Cortex of kidney (tissue), 1 donor: ENCODE measurements at places on chromosomes 5 and 9.

GRCh38 chr9:118023644-118024043 is 319.4 kb downstream of the TLR4 start:
- DNase-seq: no peak

GRCh38 chr5:73768-74502 is 18.0 kb upstream of the PLEKHG4B start:
- no peak for DNase-seq

DNA sequence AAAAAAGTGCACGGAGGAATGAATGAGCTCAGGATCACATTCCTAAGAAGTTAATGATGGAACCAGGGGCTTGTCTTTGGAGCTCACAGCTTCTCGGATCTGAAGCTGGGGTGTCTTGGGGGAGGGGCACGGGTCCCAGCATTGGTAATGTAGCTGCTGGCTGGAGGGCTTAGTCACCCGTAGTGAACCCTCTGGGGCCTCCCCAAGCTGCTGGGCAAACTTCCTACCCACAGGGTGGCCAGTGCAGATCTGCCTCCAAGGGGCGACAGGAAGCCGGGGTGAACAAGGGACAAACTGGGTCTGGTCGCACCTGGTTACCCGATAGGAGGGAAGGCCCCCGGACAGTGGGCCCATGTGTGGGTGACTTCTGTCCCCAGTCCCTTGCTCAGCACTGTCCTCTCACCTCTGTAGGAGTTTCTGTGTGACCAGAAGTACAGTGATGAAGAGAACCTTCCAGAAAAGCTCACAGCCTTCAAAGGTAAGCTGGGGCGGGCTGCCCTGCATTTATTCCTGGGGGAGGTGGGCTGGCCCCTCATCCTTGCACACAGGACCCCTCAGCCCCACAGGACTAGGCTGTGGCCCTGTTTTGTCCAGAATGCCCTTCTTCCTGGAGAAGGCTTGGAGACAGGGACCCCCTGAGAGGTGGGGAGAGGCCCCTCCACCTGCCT is 14.1 kb upstream of the NUP214 start:
- no peak for DNase-seq

GRCh38 chr5:54148858-54149257 is 161.5 kb downstream of the ARL15 start:
- no peak for DNase-seq

DNA sequence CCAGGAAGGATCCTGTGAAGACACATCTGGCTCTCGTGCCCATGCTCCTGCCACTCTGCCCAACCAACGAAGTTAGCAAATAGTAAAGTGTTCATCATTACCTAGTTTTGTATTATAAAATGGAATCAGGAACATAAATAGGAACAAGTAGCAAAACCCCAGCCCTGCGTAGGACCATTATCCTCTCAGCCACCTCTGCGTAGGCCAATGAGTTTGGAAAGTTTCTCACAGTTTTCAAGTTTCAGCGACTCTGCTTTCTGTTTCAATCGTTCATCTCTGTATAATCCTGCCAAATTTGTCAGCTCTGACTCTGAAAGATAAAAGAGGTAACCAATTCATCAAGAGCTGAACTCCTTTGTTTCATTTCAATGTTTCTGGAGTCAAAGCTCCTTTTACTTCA is 10.1 kb upstream of the SPATA24 start:
- DNase-seq: no peak

DNA sequence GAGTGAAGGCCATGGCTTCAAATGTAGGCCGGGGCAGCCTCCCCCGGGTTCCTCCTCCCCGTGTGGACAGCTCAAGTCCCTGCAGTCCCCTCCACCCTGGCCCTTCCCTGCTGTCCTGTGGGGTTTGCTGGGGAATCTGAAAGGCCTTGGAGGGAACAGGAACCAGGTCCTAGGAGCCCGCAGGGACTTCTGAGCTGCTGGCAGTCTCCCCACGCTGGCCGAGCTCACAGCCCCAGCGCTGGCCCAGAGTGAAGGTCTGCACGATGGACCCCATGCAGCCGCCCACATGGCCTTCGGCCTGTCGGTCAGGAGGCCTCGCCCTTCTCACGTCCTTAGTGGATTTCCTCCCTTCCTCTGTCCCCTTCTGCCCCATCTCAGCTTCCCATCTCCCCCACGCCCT is 25.7 kb upstream of the NOTCH1 start:
- DNase-seq: no peak

DNA sequence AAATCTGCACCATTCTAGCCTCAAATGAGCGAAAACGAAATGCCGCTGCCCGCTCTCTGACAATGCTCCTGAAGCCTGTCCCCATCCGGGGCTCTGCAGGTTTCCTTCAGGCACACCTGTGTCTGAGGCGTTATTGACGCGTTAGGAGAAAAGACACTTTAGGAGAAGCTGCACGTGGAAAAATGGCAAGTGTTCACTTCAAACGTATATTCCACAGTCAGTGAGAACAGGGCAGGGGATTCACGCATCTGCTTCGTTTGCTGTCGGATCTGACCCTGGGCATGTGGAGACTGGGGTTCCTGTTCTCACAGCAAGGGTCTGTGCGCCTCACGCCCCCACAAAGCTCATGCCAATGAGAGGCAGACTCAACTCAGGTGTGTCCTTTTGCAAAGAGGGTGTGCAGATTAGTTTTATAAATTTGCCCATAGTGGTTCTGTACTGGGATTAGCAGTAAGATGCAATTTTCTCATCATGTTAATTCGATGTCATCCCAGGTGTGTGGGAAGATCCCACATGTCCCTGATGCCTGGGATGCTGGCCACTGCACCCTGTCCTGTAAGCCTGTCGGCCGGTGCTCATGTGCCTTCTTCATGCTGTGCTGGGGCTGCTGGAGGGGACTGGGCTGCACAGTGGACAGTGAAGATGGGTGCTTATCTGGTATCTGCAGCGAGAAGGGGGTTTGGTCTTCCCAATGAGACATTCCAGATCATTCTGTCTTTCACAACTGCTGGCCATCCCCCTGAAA is 11.2 kb upstream of the TBC1D9B start:
- DNase-seq: no peak

DNA sequence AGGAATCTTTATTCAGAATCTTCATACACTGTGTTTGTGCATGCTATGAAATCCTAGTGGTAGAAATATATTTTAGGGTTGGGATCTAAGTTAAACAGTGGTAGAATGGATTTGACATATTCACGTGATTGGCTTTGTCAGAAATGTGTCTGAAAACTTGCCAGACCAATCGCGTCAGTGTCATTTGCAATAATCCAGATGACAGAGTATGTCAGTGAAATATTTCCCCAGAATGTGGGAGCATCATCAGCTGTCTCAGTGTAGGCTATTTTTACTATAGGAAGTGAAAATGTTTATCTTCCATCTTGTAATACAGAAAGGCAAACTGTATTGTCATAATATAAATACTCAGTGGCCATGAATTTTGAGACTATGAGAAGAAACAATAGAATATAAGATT is 220.6 kb upstream of the EDIL3 start:
- no peak for DNase-seq

- DNase-seq: no peak
These were observed 48.6 kb upstream of the KCNMB1 start for GRCh38 chr5:170437621-170438375.

DNA sequence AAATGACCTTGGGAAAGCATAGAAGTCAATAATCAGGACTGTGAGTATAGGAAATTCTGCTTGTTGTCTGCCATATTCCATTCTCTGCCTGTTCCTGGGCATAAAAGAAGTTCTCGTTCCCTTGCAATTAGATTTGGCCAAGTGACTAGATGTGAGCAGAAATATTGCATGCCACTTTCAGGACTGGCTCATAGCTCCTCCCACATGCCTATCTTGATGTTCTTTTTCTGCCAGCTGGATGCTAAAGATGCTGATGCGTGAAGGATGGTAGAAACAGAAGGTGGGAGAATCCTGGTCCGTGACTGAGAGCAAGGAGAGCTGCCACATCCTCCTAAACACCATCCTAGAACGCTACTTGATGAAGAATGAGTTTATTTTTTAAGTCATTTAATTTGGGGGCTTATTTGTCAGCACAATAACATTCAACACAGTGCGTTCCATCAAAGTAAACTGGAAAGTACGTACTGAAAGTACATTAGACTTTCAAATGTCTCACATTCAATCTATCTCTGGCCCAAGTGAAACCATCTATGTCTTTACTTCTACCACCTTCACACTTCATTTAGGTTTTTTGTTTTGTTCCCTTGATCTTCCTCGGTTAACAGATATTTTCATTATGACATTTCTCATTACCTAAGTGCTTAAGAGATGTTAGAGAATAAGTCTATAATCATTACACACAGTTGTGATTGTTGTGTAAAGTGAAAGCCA is 648.5 kb downstream of the RAB3C start:
- DNase-seq: no peak

DNA sequence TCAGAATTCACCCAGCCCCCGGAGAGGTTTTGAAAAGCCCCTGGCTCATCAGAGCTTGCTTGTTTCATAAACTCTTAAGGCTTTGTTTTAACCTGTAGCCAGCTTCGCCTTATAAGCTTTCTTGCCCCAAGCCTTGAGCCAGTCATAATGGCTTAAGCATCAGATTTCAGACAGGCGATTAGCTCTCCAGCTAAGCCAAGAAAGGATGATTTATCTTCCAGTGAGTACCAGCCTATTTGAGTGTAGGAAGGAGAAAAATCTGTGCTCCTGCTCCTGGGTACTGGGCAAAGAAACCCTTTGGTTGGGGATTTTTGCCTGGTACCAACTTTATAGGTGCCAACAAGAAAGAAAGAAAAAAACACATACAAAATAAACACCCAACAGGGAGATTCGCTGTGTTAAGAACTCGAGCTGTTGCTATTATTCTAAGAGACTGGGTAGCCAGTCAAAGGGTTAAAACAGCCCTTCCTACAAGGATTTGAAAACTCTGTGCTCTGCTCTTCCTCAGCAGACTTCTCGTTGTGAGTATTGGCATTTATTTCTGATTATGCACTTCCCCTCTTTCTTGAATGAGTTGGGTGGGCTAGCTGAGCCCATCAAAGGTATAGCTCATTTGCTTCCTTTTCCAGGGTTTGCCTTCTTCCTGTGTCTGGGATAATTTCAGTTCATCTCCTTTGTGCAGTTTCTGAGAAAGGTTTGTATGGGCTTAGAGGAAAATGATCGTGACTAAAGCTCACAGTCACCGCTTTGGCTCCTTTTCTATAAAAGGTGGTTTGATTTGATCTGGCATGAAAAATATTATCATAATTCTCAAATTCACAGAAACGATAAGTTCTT is 157.2 kb upstream of the DMRT1 start:
- DNase-seq: no peak

- DNase-seq: no peak
These were observed 92.7 kb downstream of the SV2C start for GRCh38 chr5:76175821-76176403.

DNA sequence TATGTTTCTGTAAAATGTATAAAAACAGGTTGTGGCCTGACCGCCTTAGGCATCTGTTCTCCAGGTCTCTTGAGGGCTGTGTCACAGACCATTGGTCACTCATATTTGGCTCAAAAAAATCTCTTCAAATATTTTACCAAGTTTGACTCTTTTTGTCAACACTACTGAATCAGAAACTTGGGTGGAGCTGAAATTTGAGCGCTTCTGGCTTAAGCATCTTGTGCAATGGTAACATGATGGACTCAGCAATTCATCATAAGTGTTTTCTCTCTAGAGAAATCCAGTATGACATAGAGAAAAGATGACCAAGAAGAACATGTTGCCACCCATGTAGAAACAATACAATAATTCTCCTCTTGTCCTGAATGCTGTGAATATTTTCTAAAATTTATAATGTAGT is 387.9 kb downstream of the MAT2B start:
- DNase-seq: no peak

GRCh38 chr5:85647349-85648127 is 970.2 kb upstream of the COX7C start:
- DNase-seq: no peak

DNA sequence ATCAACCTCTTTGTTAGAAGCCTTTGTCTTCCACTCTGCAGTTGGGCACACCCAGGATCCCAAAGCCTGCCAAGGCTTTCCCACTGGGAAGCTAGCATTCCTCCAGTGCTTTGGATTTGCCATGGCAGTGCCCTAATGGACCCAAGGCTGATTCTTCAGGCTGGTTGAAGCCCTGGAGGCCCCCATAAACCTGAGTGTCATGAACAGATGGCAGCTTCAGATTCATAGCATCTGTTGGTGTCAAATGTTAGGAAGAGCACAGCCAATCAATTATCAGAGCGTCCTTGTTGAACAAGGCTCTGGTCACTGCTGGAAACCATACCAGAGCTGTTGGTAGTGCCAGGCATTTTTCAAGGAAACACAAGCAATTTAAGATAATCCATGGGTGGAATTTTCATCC is 241.1 kb upstream of the KLF4 start:
- DNase-seq: no peak

GRCh38 chr5:122882831-122883230 is 37.4 kb downstream of the SNX24 start:
- no peak for DNase-seq

DNA sequence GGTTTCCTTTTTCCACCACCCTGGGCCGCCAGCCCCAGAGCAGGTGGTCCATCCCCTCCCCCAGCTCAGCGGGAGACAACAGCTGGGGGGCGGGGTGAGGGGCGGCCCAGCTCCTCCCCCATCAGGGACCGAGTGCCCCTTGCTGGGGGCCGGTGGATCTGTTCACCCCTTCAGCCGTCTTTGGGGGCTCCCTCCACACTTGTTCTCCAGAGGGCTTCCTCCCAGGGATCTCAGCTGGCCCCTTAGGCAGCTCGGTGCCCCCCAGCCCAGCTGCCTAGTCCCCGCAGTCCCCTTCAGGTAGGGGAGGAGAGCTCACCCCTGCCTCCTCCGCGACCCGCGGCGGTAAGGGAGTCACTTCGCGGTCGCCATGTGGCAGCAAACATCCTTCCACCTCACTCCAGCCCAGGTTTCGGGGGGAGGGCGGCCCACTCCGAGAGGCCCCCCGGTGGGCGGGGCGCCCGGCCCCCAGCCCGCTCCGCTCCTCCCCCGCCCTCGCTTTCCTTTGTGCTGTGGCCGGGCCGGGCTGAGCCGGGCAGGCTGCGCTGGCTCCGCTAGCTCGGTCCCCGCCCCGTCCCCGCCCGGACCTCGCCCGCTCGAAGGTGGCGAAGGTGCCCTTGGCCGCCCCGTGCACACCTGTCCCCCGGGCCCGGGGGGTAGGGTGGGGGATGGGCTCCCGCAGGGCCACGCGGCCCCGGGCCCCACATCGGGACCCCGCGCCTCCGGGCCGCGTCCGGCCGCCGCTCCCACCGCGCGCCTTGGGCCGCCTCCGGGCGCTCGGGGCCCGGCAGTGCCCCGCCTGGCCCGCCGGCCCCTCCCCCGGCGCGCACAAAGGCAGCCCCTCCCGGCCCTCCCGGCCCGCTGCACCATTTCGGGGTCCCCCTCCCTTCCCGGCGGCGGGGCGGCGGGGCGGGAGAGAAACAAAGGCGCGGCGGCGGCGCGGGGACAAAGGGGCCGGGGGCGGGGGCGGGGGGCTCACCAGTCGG is 683 bp downstream of the DBN1 start:
- no peak for DNase-seq

DNA sequence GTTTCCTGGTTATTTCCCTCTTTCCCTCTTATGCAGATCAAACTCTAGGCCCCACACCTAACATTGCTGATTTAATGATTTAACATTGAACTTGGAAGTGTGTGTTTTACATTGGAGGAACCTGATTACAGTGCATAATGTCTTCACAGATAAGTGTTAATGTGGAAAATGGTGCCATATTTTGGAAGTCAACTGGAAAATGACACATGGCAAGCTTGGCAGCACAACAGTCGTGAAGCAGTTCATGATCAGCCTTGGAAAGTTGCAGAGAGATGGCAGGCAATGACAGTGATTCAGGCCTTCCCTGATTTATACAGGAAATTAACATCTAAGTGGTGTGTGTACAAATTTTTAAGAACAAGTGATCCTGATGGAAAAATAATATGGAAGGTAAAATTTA is 80.0 kb upstream of the CTNND2 start:
- DNase-seq: no peak
